Smooth muscle cell of the brain vasculature (primary cell): ENCODE measurements at places on chromosomes 3 and 15.

DNA sequence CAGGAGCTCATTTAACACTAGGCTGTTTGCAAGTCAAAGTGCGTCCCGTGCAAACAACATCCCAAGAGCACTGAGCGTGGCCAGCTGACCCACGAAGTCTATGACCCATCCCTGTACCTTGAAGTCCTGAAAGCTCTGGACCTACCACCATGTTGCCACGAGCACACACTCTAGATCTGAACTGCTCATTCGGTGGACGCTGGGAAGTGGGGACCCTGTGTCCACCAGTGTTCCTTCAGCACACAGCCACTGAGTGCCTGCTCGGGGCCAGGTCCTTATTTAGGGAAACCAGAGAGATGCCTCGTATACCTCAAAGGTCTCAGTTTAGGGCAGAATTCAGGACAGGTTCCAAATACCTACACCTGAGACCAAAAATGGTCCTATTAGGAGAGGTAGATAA is 236.9 kb downstream of the XXYLT1 start:
- no peak for DNase-seq

DNA sequence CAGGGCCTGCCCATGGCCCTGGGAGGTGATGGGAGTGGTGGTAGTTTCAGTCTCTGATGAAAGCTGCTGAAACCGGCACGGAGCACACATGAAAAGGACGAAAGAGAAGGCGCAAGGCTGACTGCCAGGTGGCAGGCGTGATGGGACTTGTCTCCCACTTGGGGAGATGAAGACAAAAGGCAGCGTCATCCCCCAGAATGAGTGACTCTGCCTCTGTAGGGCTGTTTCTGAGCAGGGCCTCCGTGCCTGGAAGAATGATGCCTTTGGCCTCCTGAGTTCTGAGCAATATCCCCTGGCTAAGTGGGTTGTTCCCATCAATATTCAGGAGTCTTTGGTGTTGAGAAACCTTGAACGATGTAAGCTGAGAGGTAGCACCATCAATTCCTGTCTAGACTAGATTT is 237.8 kb downstream of the OPA1 start:
- DNase-seq = no peak

DNA sequence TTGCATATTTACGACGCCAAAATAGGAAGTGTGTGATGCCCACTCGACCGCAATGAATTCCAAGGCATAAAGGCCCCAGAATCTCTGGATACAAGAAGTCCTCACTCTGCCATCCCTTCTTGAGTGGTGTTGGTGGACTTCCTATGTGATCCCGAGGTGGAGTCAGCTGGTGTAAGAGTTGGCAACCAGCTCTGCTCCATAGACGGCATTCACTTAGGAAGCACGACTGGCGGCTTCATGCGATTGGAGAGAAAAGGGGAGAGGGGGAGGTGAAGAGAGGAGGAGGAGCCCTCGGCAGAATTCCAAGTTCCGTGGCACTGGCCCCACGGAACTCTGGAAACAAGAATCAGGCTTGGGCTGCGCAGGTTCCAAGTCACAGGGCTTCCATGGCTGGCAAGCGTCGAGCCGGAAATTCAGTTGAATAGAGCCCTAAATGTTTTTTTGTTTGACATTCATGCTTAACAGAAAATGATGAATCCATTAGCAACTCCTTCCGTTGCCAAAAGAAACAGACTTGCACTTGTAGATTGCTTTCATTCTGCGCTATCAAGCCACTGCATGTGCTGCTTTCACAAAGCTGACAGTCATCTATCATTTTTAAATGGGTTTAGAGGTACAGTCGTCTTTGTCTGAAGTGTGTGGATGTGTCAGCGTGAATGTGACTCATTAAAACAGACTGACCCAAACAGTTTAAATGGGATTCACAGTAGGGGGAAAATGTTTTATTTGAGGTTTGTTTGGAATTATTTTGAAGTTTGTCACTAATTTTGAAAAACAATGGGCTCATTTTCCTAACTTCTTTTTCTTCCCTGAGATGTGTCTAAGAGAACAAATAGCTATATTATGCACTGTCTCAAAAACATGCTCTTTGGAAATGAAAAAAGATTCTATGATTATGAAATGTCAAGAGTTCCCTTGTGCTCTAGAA is 428.3 kb upstream of the ATP11B start:
- no peak for DNase-seq

GRCh38 chr3:125186800-125187598 is 25.5 kb downstream of the SLC12A8 start:
- DNase-seq = no peak

- DNase-seq = no peak
Measured at GRCh38 chr15:66644000-66644787, 57.8 kb upstream of the SMAD6 start.
